Neural progenitor cell (in vitro differentiated cells): ENCODE measurements at places on chromosomes 2 and 18. TPM values are rescaled to one million over a fixed set of nuclear protein-coding genes. Genes with fewer than 3 reads are reported as not detected.

Gene SAG
- 0.03 TPM in 1 of 2 replicates, not detected in the other for total RNA-seq

Gene SCG2
- total RNA-seq = 0.04 and 0.25 TPM in 2 replicates

- no peak for DNase-seq
Observed at GRCh38 chr2:205972113-205972512, 113.9 kb downstream of the INO80D start.

- DNase-seq = no peak
Observed at GRCh38 chr2:108949316-108950239, 39.4 kb downstream of the EDAR start.

DNA sequence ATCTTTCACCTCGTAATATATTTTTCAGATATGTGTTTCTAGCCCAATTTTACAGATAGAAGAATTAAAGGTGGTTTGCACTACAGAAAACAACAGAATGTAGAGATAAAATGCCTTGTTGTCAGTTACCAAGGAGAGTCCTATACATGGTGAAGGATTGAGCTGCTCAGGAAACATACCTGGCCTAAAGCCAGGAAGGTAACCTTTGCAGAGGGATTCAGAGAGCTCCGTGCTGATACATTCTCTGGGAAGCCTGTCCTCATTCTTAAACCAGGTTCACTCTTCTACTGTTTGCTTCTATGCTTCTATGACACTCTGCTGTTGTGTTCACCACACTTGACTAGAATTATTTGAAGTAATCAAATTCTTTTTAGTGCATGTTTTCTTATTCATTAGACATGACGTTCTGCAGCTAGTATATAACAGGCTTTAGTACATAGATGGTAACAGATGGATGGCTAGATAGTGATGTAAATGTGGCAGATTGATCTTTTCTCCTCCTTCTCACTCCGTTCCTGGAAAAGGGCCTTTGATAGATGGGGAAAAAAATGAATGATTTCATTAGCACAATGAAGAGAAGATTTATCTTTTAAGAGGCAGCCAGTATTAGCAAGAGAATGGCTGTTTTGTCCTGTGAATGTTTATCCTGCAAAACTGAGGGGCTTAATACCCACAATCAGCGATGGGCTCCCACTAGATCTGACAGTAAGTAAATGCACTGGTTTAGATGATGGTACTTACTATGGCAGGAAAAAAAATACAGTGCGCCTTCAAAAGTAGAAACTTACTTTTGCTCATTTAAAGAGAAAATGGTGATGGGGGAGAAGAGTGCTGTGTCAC lies 589.6 kb upstream of the FAM98A start:
- DNase-seq = no peak

DNA sequence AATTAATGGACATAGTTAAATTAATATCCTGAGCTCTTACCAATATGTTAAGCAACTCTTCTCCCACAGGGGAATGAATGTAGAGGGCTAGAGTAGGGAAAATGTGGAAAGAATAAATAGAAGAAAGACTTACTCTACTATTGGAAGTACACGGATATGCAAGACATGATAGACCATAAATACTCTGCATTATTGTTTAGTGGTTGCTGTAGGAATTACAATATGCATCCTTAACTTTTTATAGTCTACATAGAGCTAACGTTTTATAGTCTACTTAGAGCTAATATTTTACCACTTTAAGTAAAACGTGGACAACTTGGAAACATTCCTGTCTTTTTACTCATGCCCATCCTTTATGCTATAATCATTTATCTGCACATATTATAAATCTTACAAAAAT lies 163.8 kb upstream of the GALNT5 start:
- DNase-seq = no peak

GRCh38 chr2:38440655-38441054 lies 63.6 kb upstream of the ATL2 start:
- no peak for DNase-seq
